Activated naive CD8-positive, alpha-beta T cell treated with anti-CD3 and anti-CD28 coated beads, Interleukin-2, amount 50 U/mL, for 24 hours (primary cell): ENCODE measurements at places on chromosomes 7 and 10.

GRCh38 chr10:133196221-133196915 lies 33.6 kb upstream of the UTF1 start:
- no peak overlapping the region for H3K4me3 ChIP-seq
- H3K4me1 ChIP-seq, result no peaks in the 10 kb centered on the region
- DNase-seq, result no peak
- no peak overlapping the region for H3K27ac ChIP-seq

GRCh38 chr10:92238586-92239098 lies 52.2 kb downstream of the CPEB3 start:
- H3K27me3 ChIP-seq, result peaks cover 14% of the 10 kb centered on the region
- H3K36me3 ChIP-seq, result no peaks in the 10 kb centered on the region
- DNase-seq, result no peak
- no peak overlapping the region for H3K27ac ChIP-seq
- peak overlapping the region; percentile 74 for H3K4me3 ChIP-seq

GRCh38 chr10:63866747-63867140 lies 345.5 kb downstream of the REEP3 start:
- no peak overlapping the region for H3K27ac ChIP-seq
- H3K4me1 ChIP-seq, result peaks cover 7% of the 10 kb centered on the region
- DNase-seq, result no peak
- H3K4me3 ChIP-seq, result no peak overlapping the region
- H3K27me3 ChIP-seq, result peaks cover 26% of the 10 kb centered on the region

GRCh38 chr7:152136686-152137085 lies 111.2 kb downstream of the GALNT11 start:
- DNase-seq, result no peak
- H3K4me1 ChIP-seq, result no peaks in the 10 kb centered on the region
- no peaks in the 10 kb centered on the region for H3K27me3 ChIP-seq
- H3K36me3 ChIP-seq, result peaks cover 28% of the 10 kb centered on the region
- H3K27ac ChIP-seq, result no peak overlapping the region

GRCh38 chr10:49446031-49446430 lies 50.1 kb upstream of the DRGX start:
- peaks cover 24% of the 10 kb centered on the region for H3K4me1 ChIP-seq
- no peak for DNase-seq
- no peak overlapping the region for H3K27ac ChIP-seq
- peaks cover 3% of the 10 kb centered on the region for H3K36me3 ChIP-seq

DNA sequence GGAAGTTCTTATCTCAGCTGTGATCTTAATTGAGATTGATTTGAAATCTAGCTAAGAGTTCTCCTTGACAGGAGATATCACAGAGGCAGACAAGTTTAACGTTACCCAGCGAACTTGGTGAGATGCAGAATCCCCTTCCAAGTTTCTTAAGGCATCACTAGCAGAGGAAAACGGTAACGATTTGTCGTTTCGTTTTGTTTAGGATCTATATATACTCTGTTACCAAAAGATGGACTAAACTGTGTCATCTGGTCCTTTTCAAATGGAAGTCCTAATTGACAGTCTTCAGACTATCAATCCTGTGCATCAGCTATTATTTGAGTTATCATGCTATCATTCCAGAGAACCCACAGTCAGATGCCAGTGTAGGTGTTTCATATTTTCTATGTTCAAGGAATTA lies 316.7 kb upstream of the SORCS1 start:
- H3K4me1 ChIP-seq, result no peaks in the 10 kb centered on the region
- no peaks in the 10 kb centered on the region for H3K27me3 ChIP-seq
- no peak overlapping the region for H3K4me3 ChIP-seq
- H3K27ac ChIP-seq, result no peak overlapping the region

DNA sequence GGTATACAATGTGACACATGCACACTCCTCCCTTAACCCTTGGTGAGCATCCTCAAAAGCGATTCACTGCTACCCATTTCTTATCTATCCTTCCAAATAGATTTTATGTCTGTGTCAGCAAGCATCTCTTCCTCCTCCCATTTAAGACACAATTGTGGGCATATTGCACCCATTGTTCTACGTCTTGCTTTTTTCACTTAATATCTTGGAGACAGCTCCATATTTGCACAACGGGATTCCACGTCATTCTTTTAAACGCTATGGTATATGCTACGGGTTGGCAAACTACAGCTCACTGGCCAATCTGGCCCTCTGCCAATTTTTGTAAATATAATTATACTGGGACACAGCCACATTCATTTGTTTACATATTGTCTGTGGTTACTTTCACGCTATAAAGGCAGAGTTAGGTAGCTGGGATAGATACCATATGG lies 88.6 kb downstream of the RNF216 start:
- peaks cover 56% of the 10 kb centered on the region for H3K36me3 ChIP-seq
- no peak for DNase-seq
- peaks cover 99% of the 10 kb centered on the region for H3K4me1 ChIP-seq
- peaks cover 2% of the 10 kb centered on the region for H3K27me3 ChIP-seq
- peak overlapping the region; percentile 31 for H3K27ac ChIP-seq
- H3K4me3 ChIP-seq, result no peak overlapping the region

DNA sequence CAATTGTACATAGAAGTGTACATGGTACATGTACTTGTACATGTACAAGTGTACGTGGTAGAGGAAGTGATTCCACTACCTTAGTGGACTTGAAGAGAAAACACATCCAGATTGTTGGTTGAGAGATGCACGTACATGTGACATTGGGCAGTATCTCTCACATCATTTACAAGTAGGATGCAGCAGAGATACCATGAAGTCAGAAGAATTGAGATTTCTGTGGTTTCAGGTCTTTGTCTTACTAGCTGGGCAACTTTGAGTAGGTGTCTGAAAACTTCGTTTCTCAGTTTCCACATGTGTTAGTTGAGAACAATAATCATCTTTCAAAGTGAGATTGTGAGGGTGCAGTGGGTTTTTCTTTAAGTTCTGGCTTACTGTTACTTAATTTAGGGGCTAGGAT lies 21.5 kb downstream of the CLDN12 start:
- peaks cover 5% of the 10 kb centered on the region for H3K27me3 ChIP-seq
- peak overlapping the region; percentile 57 for H3K27ac ChIP-seq

GRCh38 chr10:71363936-71364335 lies 32.8 kb upstream of the CDH23 start:
- peaks cover 12% of the 10 kb centered on the region for H3K36me3 ChIP-seq
- H3K27me3 ChIP-seq, result no peaks in the 10 kb centered on the region
- DNase-seq, result no peak
- H3K4me3 ChIP-seq, result no peak overlapping the region
- H3K27ac ChIP-seq, result no peak overlapping the region
- peaks cover 2% of the 10 kb centered on the region for H3K4me1 ChIP-seq
